ENCODE measurements at places on chromosomes 6 and 20. TPM values are rescaled to one million over a fixed set of nuclear protein-coding genes. Genes with fewer than 3 reads are reported as not detected.

- DNase-seq, result no peak
Observed at GRCh38 chr6:95784869-95785268, 207.5 kb downstream of the MANEA start.

GRCh38 chr20:22944062-22944461, 91.0 kb upstream of the SSTR4 start:
- no peak for DNase-seq

- DNase-seq, result no peak
Observed at GRCh38 chr6:43799551-43800297, 29.7 kb downstream of the VEGFA start.

GRCh38 chr20:32301719-32302506, 24.5 kb downstream of the KIF3B start:
- no peak for DNase-seq

TCP11 gene
- total RNA-seq, result not detected

Data from right cardiac atrium (tissue), 5 donors.